ENCODE measurements at places on chromosomes 5 and 9. TPM values are rescaled to one million over a fixed set of nuclear protein-coding genes. Genes with fewer than 3 reads are reported as not detected.

DNA sequence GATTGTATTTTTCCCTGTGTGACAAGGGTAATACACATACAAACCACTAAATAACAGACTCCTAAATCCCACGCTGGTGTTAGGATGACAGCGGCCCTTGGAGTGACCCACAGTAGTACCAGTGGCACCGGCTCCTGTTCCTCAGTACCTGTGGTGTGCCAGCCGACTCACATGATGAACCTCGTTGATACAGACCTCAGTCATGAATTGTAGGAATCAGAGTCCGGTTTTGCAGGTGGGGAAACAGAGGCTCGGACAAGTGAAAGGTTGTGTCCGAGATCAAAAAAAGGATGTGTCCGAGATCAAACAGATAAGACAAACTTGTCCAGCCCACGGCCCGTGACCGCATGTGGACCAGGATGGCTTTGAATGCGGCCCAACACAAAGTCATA, 78.0 kb downstream of the AMBP start:
- no peak for DNase-seq
- no peaks in the 10 kb centered on the region for H3K27me3 ChIP-seq
- H3K27ac ChIP-seq: no peak overlapping the region
- peaks cover 36% of the 10 kb centered on the region for H3K4me1 ChIP-seq

DNA sequence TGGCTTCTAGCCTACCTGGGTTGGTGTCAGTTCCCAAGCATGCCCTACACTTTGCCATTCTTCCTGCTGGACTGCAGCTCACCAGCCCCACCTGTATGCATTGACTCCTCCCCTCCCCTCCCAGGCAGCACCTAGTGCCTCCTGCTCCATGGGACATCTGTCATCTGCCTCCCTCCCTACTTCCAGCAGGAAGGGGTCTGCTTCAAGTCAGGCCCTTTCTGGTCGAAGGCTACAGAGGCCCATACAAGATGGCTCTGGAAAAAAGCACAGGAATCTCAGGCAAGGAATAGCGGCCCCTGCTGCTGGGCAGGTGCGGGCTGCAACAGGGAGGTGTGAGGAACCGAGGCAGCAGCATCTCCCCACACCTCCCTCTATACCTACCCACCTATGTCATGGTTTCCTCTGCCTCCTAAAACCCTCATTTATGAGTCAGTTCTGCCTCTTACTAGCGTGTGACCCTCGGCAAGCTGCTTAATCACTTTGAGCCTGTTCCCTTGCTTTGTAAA, 19.7 kb downstream of the WWC1 start:
- H3K4me3 ChIP-seq: no peak overlapping the region
- DNase-seq: no peak
- H3K27ac ChIP-seq: no peak overlapping the region
- no peaks in the 10 kb centered on the region for H3K27me3 ChIP-seq

GRCh38 chr9:124769549-124770358, 1.4 kb downstream of the NR6A1 start:
- H3K4me1 ChIP-seq: peaks cover 25% of the 10 kb centered on the region
- peaks cover 16% of the 10 kb centered on the region for H3K27me3 ChIP-seq
- H3K4me3 ChIP-seq: peak overlapping the region; percentile 70
- DNase-seq: no peak

DNA sequence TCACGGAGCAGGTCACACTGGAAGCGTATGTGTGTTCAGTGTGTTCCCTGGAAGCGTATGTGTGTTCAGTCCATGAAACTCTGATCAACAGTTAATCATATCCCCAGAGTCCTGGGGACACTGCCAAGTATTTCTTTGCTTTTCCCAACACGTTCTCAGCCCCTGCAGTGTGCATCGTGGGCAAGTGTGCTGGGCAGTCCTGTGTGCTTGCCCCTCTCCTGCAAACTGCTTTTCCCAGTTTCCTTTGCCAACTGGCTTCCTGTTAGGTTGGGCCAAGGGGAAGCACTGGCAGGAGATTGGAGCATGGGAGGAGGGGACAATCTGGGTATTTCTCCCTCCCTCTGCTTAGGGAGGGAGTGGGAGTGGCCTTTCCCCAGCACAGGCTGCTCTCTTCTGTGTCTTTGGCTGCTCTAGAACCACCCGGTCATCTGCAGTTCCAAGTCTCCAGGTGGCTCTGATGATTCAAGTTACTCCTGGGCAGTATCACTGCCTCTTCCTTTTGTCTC, 36.8 kb upstream of the NEK6 start:
- no peak for DNase-seq
- peaks cover 43% of the 10 kb centered on the region for H3K4me1 ChIP-seq
- no peak overlapping the region for H3K27ac ChIP-seq
- H3K4me3 ChIP-seq: no peak overlapping the region

DNA sequence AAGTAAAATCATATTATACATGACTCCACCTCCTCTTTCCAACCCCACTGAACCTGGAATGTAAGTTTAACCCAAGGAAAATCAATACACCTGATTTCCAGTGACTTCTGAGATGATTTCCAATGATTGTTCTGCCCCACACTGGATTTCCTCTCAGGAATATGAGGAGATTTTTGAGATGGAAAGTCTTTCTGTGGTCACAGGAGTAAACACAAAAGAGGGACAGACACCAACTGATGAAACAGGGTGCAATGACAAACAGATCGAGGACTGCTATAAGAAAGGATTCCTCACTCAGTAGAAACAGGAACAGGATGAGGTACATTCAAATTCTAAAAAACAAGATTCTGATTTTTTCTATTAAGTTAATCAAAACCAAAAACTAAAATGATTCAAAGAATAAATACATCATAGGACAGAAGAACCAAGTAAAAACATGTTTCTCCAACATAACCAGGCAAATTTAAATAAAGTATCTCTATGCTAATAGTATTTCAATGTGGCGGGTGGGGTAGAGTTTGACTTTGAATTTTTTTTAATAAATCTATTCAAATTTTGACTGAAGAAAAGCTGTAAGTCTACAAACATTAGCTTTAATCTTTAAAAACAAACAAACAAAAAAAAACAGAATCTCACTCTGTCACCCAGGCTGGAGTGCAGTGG, 42.1 kb downstream of the DTWD2 start:
- no peaks in the 10 kb centered on the region for H3K4me1 ChIP-seq
- H3K27me3 ChIP-seq: no peaks in the 10 kb centered on the region
- peaks cover 2% of the 10 kb centered on the region for H3K36me3 ChIP-seq
- no peak for DNase-seq
- H3K4me3 ChIP-seq: no peak overlapping the region
- H3K27ac ChIP-seq: no peak overlapping the region

Gene TEX48
- total RNA-seq: not detected

DNA sequence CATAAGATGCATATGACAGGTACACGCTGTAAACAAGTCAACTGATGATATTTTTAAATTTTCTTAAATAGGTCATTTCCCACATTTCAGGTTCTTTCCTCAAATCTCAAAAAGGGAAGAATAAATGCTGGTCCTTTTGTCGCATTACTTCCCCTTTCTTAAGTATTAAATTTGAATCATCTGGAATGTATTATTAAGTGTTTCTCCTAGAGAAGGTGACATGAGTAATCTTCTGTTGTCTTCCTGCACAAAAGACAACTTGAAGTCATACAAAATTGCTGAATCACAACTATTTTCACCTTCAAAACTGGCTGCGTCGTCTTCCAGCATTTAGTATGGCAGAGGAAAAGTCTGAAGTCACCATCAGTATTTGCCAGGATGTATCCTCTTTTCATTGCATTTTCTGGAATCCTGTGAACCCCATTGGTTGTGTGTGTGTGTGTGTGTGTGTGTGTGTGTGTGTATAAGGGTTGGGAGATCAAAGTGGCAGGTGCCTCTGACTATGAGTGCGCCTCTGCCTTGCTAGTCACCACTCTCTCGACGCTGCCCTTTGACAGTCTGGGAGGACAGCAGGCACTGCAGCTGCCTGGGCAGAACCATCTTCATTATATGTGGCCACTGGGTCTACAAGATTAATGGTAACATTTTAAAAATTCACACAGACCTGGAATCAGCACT, 86.9 kb downstream of the MVB12B start:
- H3K36me3 ChIP-seq: peaks cover 34% of the 10 kb centered on the region
- H3K27ac ChIP-seq: no peak overlapping the region
- H3K4me3 ChIP-seq: no peak overlapping the region
- no peaks in the 10 kb centered on the region for H3K27me3 ChIP-seq
- DNase-seq: no peak
- peaks cover 12% of the 10 kb centered on the region for H3K4me1 ChIP-seq

DNA sequence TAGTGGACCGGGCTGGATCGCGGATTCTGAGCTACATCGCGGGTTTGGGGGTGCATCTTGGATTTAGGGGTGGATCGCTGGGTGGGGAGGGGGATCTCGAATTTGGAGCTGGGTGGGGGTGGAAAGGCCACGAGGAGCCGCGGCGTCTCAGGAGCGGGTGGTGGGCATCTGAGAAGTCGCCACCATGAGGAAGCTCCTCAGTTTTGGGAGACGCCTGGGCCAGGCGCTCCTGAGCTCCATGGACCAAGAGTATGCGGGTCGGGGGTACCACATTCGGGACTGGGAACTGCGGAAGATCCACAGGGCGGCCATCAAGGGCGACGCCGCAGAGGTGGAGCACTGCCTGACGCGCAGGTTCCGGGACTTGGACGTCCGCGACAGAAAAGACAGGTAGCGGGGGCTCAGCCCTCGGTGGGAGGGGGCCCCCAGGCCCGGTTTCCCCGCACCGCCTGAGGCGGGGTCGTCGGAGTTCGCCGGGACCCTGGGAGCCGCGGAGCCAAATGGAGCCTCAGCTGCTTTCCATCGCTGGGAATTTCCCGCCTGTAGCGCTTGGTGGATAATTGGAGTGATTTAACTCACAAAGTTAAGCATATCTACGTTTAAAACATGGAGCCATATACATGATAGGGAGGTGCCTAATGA, 376 bp downstream of the ANKRD18B start:
- peaks cover 26% of the 10 kb centered on the region for H3K27me3 ChIP-seq
- no peak for DNase-seq
- peak overlapping the region; percentile 18 for H3K4me3 ChIP-seq
- peaks cover 15% of the 10 kb centered on the region for H3K4me1 ChIP-seq
- H3K36me3 ChIP-seq: no peaks in the 10 kb centered on the region

DNA sequence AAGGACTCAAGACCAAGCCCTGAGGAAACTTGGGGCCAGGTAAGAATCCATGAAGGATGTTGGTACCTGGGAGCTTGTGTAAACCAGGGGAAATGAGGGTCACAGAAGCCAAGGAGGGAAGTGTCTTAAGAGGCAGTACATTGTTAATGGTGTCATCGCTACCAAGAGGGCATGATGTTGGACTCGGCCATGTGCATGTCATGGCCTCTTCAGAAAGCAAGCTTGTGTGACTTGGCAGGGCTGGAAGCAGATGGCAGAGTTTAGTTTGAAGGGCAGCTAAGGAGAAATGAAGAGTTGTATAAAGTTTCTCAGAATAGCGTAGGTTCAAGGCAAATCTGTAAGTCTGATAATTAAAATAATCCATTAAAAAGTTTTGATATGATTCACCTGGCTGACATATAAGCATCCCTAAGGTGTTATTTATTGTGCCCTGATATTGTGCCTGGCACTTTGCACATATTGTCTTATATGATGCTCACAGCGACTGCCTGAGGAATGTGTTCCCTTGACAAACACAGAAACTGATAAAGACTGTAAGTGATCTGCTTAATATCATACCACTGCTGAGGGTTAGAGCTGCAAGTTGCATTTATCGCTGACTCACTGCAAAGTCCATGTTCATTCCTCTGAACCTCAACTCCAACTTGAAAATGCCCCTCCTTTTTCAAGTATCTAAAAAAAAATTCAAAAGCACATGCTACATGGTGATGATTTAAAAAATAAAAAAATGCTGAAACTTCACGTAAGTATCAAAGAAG, 81.3 kb upstream of the PTPN3 start:
- no peak overlapping the region for H3K27ac ChIP-seq
- no peaks in the 10 kb centered on the region for H3K36me3 ChIP-seq
- no peaks in the 10 kb centered on the region for H3K27me3 ChIP-seq
- H3K4me3 ChIP-seq: no peak overlapping the region
- H3K4me1 ChIP-seq: no peaks in the 10 kb centered on the region

Gene CBY3
- not detected for total RNA-seq

DNA sequence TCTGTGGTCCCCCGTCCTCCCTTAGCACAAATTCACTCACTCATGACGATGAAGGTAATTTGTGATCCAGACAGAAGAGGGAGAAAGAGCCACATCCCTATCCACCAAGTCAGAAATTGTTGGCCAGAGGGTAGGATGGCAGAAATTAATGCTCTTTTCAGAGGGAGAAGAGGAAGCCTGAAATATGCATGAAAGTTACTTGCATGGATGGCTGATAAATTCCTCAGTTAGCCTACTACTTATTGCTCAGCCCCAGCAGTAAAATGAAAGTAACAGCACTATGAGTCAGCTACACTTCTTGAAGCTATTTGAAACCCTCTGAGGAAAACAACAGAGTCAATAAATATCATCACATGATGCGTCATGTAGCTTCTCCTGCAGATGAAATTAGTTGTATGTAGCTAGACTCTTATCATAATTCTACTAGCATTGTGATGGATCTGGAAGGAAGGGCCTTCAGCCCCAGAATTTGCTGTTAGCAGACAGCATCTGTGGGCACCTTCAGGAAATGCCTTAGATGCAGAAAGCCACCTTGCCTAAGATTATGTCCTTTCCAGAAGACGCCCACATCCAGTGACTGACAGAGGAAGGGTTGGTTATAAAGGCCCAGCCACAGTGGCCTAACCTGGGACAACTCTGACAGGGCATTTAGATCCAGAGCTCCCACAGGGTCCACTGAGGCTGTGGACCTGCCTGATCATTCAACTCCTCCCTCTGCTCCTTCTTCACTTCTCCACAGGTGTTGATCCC, 81.2 kb upstream of the CCDC112 start:
- H3K27me3 ChIP-seq: no peaks in the 10 kb centered on the region
- no peak for DNase-seq
- no peak overlapping the region for H3K4me3 ChIP-seq
- no peaks in the 10 kb centered on the region for H3K36me3 ChIP-seq
- H3K4me1 ChIP-seq: no peaks in the 10 kb centered on the region

Gene ANKRD18B
- total RNA-seq: 7.3 TPM

Gene PLAC8L1
- 0.39 TPM for total RNA-seq

DNA sequence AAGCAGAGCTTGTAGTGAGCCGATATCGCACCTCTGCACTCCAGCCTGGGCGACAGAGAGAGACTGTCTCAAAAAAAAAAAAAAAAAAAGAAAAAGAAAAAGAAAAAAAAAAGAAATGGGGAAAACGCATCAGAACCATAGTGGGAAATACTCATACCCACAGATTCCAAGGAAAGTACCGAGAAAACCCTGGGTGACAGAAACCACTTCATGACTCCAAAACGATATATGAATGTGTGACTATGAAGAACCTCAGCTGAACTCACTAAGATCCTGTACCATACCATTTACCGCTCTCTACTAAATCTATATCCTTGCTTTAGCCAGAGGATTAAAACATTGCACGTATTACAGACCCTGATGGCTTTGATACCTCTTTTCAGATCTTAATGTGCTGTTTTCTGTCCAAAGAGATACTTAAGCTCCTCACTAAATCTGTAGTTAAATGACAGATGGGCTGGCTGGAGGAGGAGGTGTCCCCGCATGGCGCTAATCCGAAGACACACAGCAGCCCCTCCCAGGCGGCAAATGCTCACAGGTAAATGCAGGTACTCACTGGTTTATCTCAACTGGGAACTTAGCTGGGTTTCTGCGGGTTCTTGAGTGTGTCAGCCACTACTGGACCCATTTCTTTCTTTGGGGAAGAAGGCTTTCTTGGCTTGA, 2.8 kb downstream of the LPCAT1 start:
- H3K4me3 ChIP-seq: no peak overlapping the region
- H3K4me1 ChIP-seq: peaks cover 54% of the 10 kb centered on the region
- DNase-seq: no peak
- peaks cover 48% of the 10 kb centered on the region for H3K36me3 ChIP-seq

GRCh38 chr5:138990986-138991590, 116.0 kb upstream of the LRRTM2 start:
- peaks cover 13% of the 10 kb centered on the region for H3K4me1 ChIP-seq
- no peaks in the 10 kb centered on the region for H3K36me3 ChIP-seq
- peak; percentile 62 for DNase-seq
- no peaks in the 10 kb centered on the region for H3K27me3 ChIP-seq

Gene LHX3
- 0.50 TPM for total RNA-seq

Gene CENPK
- total RNA-seq: 13.8 TPM
